NCI-H1694 treated with DMSO at 0.1 percent for 48 hours (cell line): ENCODE measurements at places on chromosomes 4 and X.
A peak's percentile ranks its signal among the peaks of the same experiment; 100 is the strongest.

- DNase-seq: no peak
Observed at GRCh38 chrX:72122621-72123337, 8.9 kb downstream of the RTL5 start.

- DNase-seq: no peak
Observed at GRCh38 chr4:68346461-68346860, 3.4 kb downstream of the YTHDC1 start.

- DNase-seq: no peak
Observed at GRCh38 chr4:142706381-142706780, 139.7 kb downstream of the INPP4B start.

DNA sequence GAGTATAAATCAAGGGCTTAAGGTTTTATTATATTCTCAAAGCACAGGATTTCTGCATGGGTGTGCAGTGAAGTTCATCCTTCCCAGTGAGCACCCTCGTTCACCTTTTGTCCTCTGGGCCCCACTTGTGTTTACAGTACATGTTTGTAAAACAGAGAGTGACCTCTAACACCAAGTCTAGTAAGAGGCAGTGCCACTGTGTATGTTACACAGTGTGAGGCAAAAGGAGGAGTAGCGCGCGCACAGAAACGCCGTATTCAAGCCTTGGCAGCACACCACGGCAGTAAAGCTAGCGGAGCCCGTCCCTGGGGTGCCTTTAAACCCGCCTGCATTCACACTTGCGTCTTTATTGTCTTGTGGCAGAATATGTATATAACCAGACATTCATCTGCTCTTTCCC, 51.9 kb downstream of the CCNI start:
- no peak for DNase-seq

- DNase-seq: no peak
Observed at GRCh38 chr4:119337010-119337409, 15.1 kb upstream of the FABP2 start.

DNA sequence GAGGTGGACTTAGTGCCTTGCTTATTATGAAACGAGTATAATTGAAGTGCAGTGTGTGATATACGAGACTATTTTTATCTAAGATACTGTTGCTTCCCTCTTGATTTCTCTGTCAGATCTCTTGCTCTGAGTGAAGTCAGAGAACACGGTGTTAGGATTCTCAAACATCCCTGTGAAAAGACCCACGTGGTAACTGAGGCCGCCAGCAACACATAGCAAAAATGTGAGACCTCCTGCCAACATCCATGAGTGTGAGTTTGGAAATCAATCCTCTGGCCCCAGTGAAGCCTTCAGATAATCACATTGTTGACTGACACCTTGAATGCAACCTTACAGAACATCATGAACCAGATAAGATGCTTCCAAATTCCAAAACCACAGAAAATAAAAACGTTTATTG, 954.4 kb downstream of the FAT4 start:
- no peak for DNase-seq

- DNase-seq: no peak
Observed at GRCh38 chr4:83172371-83172770, 57.8 kb upstream of the PLAC8 start.

DNA sequence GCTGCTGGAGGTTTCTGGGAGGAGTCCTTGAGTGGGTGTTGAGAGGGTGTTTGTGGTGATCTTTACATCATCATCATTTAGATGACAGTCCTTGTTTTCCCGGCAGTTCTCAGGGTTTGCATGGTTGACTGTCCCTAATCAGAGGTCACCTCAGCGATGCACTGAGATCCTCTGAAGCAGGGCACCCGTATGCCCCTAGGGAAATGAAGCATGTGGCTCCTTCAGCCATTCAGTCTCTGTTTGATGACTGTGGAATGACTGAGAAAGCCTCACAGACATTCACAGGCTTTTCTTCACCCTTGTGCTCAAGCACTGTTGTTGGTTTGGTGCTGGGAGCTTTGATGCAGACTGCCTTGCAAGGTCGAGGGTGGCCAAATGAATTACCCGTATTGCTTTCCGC, 474.7 kb downstream of the SPRY1 start:
- DNase-seq: no peak

GRCh38 chr4:4685810-4686795, 144.3 kb upstream of the STX18 start:
- DNase-seq: no peak

DNA sequence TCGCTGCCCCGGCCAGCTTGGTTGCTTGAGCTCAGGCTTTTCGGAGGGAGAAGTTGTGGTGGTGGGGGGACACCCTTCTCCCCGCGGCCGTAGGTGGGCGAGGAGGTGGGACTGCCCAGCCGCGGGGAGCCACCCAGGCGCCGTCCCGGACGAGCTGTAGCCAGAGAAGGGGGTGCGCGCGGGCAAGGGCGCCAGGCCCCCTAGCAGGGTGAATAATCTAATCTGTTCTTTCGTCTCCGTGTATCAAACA, 3.1 kb downstream of the MID1IP1 start:
- no peak for DNase-seq

- DNase-seq: no peak
Observed at GRCh38 chr4:54213761-54214160, 15.3 kb upstream of the PDGFRA start.

DNA sequence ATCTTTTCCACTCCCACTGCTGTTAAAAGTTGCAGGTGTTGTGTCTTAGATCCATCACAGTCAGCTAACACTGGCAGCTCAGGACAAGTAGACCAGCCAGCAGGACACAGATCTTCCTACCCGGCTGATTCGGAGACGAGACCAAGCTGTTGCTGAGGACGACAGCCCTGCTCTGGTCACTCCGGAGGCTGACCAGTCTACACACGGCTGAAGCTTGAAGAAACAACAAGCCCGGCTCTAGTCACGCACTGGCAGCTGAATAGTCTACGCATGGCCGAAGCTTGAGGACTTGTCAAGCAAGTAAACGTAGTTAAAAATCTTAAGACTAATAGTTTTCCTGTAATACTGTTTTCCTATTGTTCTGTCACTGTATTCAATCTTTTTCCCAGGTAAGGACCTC, 1.8 kb downstream of the ACOX3 start:
- DNase-seq: no peak

DNA sequence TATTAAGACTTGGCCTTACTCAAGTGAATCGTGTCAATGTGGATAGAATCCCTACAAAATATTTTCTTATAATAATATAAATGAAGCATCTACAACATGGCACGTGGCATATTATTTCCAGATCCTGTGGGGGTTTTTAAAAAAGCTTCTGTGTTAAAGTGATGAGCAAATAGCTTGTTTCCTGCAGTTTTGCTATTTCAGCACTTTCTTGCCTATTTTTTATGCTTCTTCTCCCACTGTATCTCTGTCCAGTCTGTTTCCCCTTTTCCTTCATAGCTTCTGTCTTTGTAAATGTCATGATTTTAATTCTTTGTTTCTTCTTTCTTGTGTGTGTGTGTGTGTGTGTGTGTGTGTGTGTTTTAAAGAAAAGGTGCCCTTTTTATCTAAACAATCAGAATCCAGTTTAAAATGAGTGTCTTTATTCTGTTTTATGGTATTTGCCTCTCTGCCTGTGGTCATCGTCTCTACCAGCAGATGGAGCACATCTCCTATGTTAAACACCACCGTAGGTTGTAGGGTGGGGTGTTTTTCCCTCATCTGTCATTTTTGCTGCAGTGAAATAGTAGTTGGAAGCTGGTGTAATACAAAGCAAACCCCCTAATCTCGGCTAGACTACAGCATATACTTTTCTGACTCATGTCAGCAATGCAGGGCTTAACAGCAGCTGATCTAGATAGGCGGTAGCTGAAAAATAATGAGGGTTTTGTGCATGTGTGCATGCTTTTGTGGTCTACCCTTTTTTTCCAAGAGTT, 33.1 kb downstream of the FTHL17 start:
- no peak for DNase-seq

- DNase-seq: no peak
Observed at GRCh38 chrX:41952102-41952501, 28.7 kb upstream of the CASK start.

DNA sequence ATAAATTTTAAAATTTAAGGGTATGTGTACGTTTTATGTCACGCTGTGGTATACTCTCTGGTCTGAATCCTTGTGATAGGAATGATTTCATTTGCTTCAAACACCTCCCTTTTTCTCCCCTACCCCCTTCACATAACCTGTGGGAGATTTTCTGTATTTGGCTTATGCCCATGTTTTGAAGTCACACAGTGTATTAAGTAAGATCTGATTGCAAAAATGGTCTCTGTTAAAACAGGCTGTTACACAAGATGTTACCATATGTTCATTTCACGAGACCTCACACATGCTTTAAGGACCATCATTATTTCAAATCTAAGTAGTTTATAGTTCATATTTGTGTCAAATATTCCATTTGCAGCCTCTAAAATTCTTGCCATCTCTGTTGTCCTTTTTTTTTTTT, 63.5 kb downstream of the TMEM131L start:
- DNase-seq: peak; percentile 50

DNA sequence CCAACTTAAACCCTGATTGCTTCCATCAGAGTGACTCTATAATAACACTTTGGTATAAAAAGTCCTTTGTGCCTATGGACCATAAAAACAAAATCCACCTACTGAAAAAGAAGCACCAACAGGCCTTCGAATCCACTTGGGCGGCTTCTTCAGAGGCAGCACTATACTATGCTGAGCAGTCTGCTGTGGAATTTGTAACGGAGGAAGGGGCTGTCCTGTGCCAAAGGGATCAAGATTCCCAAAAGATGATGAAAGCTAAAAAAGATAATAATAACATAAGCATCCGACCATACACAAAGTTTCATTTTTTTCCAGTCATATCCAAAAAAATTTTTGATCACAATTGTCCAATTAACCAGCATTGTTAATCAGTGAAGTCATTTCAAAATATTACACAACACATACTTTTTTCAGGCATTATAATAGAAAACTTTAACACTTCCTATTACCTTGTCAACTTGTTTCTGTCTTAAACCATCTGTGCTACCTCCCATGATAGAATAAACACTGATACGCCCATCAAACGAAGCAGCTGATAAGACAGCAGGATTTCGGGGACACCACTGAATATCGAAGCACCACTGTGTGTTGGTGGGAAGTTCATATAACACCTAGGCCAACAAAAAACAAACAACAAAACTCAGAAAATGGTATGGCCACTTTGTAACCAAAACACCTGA, 24.1 kb downstream of the SEC31A start:
- DNase-seq: no peak

GRCh38 chr4:67531379-67531962, 13.8 kb downstream of the CENPC start:
- peak; percentile 42 for DNase-seq

- DNase-seq: no peak
Observed at GRCh38 chr4:35975617-35976355, 268.5 kb downstream of the ARAP2 start.

- DNase-seq: no peak
Observed at GRCh38 chrX:63488546-63489373, 137.6 kb upstream of the SPIN4 start.

GRCh38 chrX:33142331-33142730, 69.0 kb downstream of the DMD start:
- no peak for DNase-seq

DNA sequence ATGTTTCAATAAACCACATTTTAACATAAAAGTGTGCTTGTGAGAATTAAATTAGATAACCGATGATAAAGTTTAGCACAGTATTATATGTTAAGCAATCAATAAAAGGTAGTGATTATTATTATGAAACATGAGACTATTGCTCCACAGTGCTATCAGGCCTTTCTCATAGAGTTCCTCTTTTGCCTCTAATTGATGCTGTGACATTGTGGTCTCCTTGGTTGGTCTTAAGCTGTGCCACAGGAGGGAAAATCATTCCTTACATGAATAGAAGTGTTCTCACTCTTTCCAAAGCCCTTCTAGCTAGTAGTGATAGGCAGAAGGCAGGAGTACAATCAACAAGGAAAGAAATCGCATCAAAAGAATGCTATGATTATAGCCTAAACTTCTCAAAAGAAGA, 9.2 kb upstream of the PDHA2 start:
- DNase-seq: no peak

GRCh38 chr4:4455210-4455865, 68.4 kb downstream of the NSG1 start:
- DNase-seq: no peak

DNA sequence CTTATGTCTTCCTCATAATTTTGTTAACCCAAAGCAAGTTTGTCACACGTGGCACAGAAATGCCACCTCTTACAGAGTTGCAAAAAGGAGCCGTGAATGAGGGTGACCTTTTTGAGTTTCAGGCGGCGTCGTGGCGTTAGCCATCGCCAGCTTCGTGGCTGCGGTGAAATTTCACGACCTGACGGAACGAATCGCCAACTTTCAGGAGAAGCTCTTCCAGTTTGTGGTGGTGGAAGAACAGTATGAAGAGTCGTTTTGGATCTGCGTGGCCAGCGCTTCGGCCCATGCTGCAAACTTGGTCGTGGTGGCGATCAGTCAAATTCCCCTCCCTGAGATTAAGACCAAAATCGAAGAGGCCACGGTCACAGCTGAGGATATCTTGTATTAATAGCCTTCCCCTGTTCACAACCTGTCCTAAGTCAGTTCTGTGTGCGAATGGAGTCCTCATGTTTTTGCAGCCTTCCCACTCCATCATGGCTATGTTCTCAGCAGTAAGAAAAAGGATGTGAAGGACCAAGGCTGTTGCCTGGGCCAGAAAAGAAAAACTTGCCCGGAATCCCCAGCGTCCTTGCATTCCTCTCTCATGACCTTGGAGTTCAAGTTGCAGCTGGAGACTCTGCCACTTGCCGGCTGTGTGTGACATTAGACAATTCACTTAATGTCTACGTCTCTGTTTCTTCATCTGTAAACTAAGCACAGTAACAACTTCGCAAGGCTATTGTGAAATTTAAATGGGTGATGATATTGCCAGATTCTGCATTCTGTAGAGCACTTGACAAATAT, 11.9 kb downstream of the CLRN2 start:
- DNase-seq: no peak

DNA sequence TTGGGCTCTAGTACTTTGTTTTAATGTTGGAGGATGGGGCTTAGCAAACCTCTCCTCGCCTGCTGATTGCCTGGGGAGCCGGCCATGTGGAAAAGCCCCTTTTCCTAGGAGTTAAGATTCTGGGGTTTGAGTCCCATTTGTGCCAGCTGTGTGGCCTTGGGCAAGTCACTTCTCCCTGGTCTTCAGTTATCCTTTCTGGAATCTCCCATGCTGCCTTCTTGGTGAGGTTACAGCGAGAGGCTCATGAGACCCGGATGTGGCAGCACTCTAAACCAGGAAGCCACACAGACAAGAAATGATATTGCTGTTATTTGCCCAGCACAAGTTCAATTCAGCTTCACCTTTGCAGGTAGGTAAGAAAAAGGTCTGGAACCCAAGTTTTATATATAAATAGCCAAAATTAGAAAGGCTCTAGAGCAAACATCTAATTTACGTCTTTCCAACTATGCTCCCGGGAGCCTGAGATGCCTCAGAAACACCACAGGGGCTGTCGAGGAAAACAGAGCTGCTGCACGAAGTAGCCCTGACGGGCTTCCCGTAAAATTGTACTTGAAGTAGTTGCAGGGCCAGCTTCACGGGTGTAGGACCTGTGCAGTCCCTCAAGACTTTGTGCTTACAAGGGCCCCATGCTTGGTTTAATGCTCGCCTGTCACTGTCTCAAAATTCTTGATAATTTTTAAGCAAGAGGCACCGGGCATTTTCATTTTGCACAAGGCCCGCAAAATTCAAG, 8.3 kb upstream of the SASH3 start:
- no peak for DNase-seq
